T-helper 2 cell treated with Interferon-gamma antibody and Interleukin-4, amounts not matched to agents 5 μg/mL and 100 μg/mL, for 36 hours (primary cell): ENCODE measurements at places on chromosomes 3 and 15.

GRCh38 chr15:62927836-62928235, 114.7 kb upstream of the TPM1 start:
- DNase-seq = no peak

DNA sequence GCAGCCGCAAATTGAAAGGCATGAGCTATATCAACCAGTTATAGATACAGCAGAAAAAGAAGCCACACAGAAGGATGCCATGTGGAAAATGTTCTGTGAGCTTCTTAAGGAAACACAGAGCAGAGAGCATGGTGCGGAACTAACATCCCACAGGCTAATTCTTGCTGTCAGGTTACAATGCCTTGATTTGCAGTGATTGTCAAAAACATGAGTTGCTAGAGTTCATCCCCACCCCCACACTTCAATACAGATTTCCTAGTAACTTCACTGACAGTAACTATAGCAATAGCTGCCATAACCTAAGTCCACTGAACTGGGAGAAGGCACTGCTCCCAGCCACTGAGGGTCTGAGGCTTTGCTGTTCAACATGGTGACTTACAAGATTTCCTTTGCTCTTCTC, 821.6 kb downstream of the SQOR start:
- DNase-seq = no peak

DNA sequence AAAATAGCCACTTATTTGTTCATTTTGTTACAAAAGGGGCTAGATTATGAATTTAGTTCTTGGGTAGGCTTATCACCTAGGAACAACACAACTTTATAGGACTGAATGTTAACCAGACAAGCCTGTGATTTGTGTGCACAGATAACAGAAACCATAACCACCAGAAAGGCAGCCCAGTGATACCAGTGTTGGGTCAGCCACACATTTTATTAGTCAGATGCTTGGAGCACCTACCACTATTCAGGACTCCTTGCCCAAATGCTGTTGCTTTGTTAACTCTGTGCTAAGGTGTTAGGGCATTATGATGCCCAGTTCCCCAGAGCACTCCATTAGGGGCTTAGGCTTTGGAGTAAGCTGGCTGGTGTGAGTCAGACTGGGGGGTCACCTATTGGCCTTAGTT, 22.5 kb downstream of the PLCL2 start:
- DNase-seq = no peak

GRCh38 chr3:153311541-153311940, 149.5 kb downstream of the RAP2B start:
- DNase-seq = no peak

- no peak for DNase-seq
Measured at GRCh38 chr15:100710222-100710621, 107.8 kb downstream of the ASB7 start.

DNA sequence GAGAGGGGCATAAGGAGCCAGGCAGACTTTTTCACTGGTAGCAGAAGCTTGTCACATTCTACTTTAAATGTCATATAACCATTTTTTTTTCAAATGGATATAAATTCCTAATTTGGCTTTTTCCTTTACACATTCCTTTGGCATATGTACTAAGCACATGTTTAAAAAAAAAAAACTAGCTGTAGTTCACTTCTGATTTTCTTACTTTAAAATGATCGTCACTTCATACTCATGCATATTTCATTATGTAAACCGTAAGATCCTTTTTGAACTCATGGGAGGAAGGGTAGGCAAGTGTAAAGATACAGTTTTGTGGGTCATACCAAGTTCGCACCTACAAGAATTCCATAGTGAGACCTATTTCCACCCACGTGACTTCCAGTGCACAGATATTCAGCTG, 45.1 kb upstream of the BFSP2 start:
- DNase-seq = no peak

- no peak for DNase-seq
Measured at GRCh38 chr3:169600732-169601131, 62.8 kb downstream of the MECOM start.
